ENCODE measurements at places on chromosomes 1 and 21.

DNA sequence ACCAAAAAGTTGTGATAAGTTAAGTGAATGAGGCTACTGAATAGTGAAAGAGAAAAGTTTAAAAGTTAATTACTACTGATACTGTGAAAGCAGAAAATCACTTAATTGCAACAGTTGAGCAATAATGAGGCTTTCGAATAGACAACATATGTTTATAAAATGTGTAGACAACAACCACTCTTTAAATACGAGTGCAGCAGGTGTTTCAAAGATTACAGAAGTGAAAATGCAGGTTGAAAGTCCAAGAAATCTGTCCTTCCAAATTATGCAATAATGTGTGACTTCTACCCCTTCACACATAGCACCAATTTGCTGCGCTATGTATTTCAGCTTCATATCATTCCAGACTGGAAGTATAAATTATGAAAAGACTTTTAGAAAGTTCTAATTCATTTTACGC lies 213.0 kb downstream of the COL24A1 start:
- no peak for DNase-seq

DNA sequence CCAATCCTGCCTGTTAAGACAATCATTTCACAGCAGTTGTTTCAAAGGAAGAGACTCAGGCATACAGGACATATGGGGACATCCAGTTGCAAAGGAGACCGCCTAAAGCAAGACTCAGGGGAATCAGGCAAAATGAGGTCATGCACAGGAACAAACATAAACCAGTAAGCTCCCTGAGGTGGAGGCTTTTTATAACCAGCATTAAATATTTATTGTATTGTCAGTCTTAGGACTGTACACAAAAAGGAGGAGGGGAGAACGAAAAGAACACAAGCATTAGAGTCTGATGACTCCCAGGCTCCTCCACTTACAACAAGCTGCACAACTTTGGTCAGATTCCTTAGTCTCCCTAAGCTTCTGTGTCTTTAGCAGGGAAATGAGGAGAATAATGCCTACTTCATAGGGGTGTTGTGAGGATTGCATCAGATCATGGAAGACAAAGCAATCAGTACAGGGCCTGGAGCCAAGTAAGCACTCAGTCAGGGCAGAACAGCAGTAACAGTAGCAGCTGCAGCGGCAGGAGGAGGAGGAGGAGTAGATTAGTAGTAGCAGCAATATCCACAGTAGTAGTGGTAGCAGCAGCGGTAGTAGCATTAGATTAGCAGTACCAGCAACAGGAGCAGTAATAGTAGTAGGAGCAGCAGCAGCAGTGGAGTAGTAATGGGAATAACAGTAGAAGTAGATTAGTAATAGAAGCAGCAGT lies 54.2 kb upstream of the SPATA6 start:
- DNase-seq = no peak

DNA sequence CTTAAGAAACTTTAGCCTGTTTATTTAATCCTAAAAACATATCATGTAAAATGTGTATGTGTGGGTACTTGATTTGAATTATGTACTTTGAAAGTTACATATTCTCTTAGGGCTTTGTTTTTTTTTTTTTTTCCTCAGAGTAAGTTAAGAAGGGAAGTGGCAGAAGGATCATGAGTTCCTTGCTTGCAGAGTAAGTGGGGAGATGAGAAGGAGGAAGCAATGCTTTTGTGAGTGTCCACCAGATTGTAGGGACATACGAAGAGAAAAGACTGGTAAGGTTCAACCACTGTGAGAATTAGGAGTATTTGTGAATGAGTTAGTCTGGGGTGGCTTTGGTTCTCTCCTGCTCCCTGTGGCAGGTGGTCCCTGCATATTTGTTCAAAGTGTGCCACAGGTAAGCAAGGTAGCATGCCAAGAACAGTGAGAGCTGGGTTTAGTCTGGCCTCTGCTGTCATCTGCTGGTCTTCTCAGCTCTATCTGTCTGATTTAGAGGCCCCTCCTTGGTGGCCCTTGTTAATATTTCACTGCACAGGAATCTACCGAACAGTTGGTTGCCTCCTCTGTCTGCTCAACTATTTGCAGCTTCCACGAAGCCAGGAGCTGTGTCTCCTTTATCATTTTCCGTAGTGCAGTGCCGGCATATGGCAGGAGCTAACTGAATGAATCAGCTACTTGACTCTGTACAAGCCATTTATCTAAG lies 9.5 kb downstream of the DNM3 start:
- DNase-seq = no peak

DNA sequence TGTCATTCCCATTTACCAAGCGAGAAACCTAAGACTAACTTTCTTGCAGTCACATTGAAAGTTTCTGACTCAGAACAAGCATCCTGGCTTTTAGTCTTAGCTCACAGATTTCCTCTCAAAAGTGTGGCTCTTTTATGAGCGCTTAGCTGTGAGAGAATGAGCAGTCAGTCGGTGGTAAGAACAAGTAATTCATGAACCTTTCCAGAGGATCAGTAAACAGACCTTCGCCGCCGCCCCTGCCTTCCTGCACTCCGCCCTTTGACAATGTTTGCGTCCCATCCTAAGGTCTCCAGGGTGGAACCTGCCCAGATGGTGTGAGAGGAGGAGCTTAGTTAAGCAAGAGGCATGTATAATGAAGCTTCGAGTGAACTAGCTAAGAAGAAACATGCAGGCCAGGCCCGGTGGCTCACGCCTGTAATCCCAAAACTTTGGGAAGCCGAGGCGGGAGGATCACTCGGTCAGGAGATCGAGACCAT lies 142.4 kb downstream of the GLUL start:
- no peak for DNase-seq

DNA sequence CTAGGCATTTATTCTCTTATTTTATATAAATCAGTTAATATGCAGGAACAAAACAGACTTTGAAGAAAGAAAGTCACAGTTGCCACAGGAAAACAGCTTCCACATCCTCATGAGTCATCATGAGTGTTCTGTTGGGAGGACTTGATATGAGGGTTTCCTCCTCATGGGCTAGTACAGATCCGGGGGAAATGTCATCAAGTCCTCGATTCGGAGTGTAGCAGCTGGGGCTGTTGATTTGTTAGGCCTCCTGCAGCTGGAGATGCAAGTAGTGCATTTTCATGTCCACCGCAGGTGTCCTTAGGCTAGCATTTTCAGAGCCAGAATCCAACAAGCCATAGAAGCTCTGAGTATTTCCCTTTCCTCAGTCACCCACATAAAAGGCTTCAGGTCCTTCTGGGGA lies 36.7 kb downstream of the ADAM30 start:
- DNase-seq = no peak

DNA sequence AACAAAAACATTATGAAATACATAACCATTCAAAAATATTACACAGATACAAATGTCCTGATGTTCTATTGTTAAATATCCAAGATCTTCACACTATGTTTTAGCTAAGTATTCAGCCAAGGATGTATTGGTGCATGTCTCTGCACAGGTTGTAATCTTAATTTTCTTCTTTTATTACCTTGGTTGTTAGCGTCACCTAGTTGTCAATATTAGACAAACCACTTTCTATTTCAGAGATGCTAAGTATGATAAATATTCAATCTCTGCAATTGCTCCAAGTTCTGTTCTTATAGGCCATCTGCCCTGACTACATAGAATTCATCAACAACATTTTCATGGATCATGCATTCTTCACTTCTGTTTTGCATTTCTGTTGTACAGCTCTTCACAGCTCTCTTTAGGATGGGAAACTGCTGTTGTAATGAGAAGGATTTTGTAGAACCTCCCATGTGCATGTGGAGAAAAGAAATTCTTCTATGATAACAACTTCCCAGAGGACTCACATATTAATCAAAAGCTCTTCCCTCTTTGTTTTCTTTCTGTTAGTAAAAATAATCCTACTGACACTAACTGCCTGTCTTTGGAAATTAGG lies 380.1 kb downstream of the NUF2 start:
- DNase-seq = no peak

DNA sequence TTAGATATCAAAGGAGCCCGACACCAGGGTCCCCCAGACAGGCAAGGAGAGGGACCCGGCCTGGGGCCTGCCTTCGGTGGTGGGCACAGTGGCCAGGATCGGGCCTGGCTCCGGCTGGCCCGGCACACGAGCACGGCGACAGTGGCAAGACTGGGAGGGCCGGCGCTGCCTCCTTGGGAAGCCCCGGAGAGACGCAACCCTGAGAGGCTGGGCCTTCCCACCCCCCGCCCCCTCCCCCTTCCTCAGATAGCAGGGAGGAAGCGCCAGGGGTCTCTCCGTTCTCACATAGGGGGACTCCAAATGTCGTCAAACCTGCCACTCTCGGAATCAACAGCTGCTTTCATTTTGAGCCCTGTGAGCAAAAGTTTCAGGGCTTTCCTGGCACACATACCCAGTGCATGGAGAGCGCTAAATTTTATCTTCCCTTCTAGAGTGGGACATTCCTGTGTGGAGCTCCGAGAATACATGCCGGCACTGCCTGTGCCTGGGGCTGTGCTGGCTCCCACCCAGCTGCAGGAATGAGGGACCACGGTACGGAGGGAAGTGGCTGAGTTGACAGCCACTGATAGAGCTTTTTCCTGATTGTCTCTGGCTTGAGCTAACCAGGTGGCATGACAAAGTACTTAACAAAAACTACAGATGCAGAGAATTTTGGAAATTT lies 62.4 kb downstream of the CD247 start:
- DNase-seq = peak; percentile 26

Data from uterus (tissue), 4 donors.